Stimulated activated naive CD4-positive, alpha-beta T cell (primary cell): ENCODE measurements at places on chromosomes 1 and 21.

DNA sequence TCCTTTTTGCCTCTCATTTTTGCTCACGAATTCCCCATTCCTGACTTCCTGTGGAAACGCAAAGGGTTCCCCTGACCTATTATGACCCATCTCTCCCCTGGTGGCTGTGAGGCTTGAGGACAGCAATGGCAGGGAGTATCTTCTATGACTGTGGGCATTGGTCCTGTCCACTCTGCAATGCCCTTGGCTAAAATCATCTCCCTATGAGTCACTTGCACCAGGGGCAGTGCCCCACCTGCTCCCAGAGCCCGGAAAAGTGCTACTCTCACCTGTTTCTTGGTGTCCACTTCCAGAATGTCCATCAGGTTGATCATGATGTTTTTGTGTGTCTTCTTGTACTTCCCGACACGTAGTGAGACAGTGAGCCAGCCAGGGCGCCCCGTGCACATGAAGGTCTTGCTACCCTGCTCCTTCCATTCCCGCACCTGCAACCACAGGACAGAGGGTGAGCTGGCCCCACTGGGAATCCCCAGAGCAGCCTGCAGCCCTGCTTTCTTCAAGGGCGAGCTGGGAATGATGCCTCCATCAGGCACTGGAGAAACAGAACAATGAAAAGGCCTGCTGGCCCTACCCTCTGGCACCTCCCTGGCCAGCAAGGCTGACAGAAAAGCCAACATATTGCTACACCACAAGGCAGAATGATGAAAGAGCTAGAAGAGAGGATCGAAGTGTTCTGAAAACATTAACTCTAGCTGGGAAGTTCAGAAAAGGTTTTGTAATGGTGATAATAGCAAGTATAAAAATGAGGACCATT is 3.5 kb downstream of the DHCR24 start:
- no peak for DNase-seq

DNA sequence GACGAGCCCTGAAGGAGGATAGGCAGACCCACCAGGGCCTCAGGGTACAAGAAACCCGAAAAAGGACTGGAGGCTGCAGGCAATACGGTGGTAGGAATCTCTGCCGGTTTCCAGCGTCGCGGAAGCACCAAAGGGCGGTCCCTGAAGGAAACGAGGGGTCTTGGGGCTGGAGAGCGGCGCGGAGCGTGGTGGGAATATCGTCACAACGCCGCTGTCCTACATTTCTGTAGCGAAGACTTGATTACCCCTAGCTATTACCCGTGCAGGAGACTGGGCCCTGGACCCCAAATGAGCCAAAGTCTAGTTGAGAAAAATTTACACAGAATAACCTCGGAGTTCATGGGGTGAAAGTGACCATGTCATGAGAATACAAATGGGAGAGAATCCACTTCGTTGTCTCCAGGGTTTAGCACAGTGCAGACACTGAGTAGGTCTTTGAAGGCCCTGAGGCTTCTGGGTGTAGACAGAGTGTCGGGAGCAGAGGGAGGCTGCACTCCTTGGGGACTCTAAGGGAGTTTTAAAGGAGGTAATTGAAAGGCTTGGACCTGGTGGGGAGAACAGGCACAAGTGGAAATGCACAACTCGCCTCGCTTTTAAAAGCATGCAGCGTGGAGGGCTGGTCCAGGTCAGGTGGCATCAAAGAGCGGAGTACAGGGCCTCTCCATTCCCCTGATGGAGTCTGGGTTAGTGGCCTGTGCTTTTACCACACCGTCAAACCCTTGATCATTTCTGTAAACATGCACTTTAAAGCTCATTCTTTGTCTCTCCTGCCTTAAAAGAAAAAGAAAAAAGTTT is 1.5 kb downstream of the ATP1A1 start:
- peak; percentile 48 for DNase-seq

DNA sequence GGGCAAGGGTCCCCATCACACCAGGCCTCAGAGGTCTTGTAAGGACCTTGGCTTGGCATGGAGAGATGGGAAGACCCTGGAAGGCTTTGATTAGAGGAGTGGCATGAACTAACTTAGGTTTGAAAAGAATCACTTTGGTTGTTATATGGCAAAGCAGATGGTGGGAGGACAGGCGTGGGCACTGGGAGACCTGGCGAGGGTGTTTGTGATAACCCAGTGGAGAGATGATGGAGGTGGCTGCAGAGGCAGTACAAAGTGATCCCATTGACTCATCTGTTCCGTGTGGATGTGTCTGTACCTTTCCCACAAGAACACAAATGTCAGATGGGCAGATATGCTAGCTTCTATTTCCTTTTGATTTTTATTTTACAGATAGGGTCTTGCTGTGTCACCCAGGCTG is 168.3 kb downstream of the SLC35F3 start:
- no peak for DNase-seq

DNA sequence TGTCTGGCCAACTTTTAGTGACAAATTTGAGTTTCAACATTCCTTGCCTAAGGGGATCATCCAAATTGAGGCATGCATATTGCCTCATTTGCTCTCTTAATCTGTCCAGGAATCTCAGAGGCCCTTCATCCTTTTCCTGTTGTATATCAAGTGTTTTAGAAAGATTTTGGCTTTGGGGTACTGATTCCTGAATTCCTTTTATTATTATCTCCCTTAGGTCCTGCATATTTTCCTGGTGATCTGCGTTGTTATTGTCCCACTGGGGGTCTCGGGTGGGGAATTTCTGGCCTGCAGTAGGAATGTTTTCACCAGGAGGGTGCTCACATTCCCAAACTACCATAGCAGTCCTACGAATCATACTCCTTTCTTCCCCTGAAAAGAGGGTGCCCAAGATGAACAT is 4.4 kb upstream of the AADACL3 start:
- DNase-seq, result no peak

- DNase-seq, result no peak
Measured at GRCh38 chr1:154497026-154497806, 4.8 kb upstream of the TDRD10 start.

DNA sequence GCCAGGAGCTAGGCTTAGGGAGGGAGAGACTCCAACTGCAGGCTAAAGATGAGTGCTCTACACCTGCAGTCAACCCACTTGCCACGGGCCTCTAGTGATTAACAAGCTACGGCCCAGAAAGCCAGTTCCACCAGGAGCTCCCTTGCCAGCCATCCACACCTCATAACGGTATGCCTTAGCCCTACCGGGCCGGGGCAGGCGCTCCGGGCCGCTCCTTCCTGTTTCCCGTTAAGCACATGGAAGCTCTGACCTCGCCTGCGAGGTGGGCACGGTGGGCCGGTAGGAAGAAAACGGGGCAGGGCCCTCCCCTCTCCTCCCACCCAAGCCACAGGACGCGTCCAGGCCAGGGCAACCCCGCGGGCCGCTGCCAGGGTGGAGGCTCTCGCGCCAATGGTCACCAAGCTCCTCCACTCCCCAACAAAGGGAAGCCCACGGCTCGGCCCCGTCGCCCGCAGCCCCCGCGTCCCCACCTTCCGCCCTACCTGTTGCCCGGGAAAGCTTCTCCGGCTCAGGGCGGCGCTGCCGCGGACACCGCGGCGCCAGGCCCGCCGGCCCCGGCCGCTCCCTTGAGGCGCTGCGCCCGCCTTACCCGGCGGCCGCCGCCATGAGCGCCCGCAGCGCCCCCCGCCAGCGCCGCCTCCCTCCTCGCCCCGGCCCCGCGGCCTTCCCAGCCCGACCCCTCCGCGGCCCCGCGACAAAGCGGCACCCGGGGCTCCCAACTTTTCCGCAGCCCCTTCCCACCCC is 627 bp downstream of the CERS2 start:
- DNase-seq, result peak; percentile 46

GRCh38 chr1:212613440-212614335 is 5.1 kb downstream of the ATF3 start:
- DNase-seq, result no peak

DNA sequence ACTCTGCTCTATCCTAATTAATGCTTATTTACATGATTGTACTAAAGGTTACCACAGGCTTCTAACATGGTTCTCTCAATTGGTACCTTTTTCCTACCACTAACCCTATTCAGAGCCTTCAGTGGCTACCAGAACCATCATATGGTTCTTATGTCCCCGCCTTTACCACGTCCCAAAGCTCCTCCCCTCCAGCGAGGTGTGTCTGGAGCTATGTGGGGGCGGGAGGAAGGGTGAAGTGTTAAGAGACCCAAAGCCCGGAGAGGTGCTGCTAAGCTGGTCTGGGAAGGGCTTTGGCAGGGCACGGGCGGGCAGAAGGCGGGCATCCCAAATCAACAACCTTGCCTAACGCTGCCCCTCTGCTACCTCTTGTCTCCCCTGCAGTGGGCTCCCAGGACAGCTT is 10.0 kb downstream of the SPATA46 start:
- no peak for DNase-seq

DNA sequence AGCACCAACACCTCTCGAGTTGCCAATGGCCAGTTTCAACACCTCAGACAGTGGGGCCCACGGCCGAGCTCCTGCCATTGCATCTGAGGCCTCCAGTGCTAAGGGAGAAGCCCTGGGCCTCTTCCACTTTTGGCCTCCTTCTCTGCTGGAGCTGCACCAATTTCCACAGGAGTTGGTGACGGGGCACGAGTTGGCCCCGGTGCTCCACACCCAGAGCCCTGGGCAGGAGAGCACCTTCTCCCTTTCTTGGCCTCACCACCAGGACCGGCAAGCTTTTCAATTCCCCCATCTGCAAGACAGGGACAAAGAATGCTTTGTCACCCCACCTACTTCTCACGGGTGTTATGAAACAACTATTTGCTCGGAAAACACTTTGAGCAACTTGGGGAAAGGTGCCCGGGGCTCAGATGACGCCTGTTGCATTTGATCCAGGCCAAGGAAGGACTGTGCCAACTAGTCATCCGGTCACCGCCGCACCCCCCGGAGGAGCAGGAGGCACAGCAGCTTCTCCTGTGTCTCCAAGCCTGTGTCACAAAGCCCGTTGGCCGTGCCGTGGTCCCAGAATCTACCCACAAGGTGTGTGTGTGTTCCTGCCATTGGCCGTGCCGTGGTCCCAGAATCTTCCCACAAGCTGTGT is 55.2 kb downstream of the TOMM20 start:
- DNase-seq, result no peak

DNA sequence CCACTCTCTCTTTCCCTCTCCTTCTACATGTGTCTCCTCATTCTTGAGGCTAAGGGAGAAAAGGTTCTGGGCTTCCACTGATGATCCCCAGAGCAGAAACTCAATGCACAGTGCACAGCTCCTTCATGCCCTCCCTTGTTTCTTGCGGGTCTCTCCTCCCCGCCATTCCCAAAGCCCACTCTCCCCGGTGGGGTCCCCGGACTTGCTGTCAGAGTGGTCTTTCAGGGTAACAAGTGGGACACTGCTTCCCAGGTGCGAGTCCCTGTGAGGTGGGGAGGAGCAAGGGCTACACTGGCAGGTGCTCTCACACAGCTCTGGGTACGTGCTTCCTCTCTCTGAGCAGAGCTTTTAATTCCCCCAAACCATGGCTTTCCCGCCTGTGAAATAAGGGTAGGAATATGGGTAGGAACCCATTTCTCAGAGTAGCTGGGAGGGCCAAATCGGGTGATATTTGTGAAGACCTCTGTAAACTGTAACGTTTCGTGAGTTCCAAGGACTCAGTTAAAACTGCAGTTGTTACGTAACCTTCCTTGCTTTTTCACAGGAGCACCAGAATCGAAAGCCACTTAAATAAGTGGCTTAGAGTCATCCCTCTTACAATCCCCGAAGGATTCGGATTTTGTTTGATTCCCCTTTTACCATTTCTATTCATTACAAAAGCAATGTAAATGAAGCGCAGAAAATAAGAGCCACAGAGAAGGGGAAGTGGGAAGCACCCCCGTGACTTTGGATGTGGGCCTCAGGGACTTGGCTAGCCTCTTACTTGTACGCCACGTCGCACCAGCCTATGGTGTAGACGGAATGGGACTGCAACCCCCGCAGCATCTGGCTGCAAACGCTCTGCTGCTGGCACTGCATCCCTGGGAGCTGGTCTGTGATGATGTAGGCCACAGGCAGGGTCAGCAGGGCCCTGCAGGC is 6.2 kb downstream of the PGLYRP3 start:
- no peak for DNase-seq

GRCh38 chr1:178684111-178684510 is 40.9 kb upstream of the RALGPS2 start:
- no peak for DNase-seq

DNA sequence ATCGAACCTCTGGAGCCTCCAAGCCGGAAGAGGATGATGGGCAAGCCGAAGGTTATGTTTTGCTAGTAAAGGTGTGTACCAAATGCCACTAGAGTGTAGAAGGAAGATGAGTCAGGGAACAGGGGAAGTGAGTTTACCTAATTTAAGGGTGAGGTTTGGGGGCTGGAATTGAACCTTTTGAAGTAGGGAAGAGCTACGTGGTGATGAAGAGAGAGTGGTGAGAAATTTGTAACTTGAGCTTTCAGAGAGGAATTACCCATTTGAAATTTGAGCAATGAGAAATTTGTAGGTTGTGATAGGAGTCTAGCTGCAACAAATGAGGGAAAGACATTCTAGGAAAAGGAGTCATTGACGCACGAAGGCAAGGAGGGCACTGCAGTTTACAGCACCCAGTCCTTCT is 70.0 kb upstream of the TENT5C start:
- no peak for DNase-seq
